Vein endothelial cell (primary cell): ENCODE measurements at places on chromosomes 1 and 21. TPM values are rescaled to one million over a fixed set of nuclear protein-coding genes. Genes with fewer than 3 reads are reported as not detected.

Gene GNPAT
- 59.8 and 60.3 TPM in 2 replicates for total RNA-seq

Gene SDC3
- 23.8 and 41.2 TPM in 2 replicates for total RNA-seq

Gene HES2
- total RNA-seq, result 31.7 and 33.1 TPM in 2 replicates

Gene STYXL2
- not detected in 2 replicates for total RNA-seq

Gene PDZK1
- total RNA-seq, result 0.29 and 0.33 TPM in 2 replicates

Gene SMYD3
- 16.5 and 17.6 TPM in 2 replicates for total RNA-seq

Gene OPRD1
- not detected in 2 replicates for total RNA-seq

Gene EFNA3
- total RNA-seq, result 1.6 and 3.6 TPM in 2 replicates

Gene GBP3
- 14.0 and 30.2 TPM in 2 replicates for total RNA-seq

Gene KCNT2
- total RNA-seq, result 0.29 and 2.0 TPM in 2 replicates

Gene ZYG11A
- 1.4 and 2.3 TPM in 2 replicates for total RNA-seq

Gene LEFTY1
- total RNA-seq, result not detected in 2 replicates

Gene ADAMTS5
- total RNA-seq, result under 0.01 TPM in 2 replicates

Gene TRPM2
- 0.33 and 1.1 TPM in 2 replicates for total RNA-seq

Gene SPRR2E
- total RNA-seq, result not detected in 2 replicates

Gene PYCR2
- 42.1 and 43.4 TPM in 2 replicates for total RNA-seq

Gene CLEC20A
- total RNA-seq, result not detected in 2 replicates

Gene CSF3R
- not detected in 2 replicates for total RNA-seq

Gene OR2G6
- not detected in 2 replicates for total RNA-seq

Gene CASQ2
- not detected in 2 replicates for total RNA-seq
